ENCODE measurements at places on chromosomes 3 and 15. TPM values are rescaled to one million over a fixed set of nuclear protein-coding genes. Genes with fewer than 3 reads are reported as not detected.

CEP19 gene
- 0.92 TPM for total RNA-seq

SI gene
- not detected for total RNA-seq

PLXNB1 gene
- 4.3 TPM for total RNA-seq

PLSCR5 gene
- total RNA-seq = not detected

KPNA4 gene
- 81.7 TPM for total RNA-seq

RCN2 gene
- 24.1 TPM for total RNA-seq

ITGB5 gene
- 5.4 TPM for total RNA-seq

MAP6D1 gene
- total RNA-seq = 2.4 TPM

PEX5L gene
- total RNA-seq = not detected

SLC12A8 gene
- 0.61 TPM for total RNA-seq

POPDC2 gene
- 8.0 TPM for total RNA-seq

DUOXA2 gene
- total RNA-seq = not detected

CLDN16 gene
- not detected for total RNA-seq

PCOLCE2 gene
- not detected for total RNA-seq

EPHB3 gene
- not detected for total RNA-seq

PRSS50 gene
- total RNA-seq = 0.16 TPM

PLOD2 gene
- total RNA-seq = not detected

RLBP1 gene
- total RNA-seq = not detected

CHL1 gene
- total RNA-seq = not detected

NKTR gene
- 252 TPM for total RNA-seq

HYAL1 gene
- total RNA-seq = 1.2 TPM

RPL35A gene
- total RNA-seq = 693 TPM

LXN gene
- 3.9 TPM for total RNA-seq

MME gene
- not detected for total RNA-seq

LRIG1 gene
- total RNA-seq = 5.5 TPM

TIPARP gene
- total RNA-seq = 147 TPM

MCF2L2 gene
- 4.9 TPM for total RNA-seq

IGDCC3 gene
- not detected for total RNA-seq

ERC2 gene
- total RNA-seq = not detected

FAN1 gene
- 15.3 TPM for total RNA-seq

TRH gene
- not detected for total RNA-seq

GOLGA8J gene
- 6.0 TPM for total RNA-seq

PCYT1A gene
- total RNA-seq = 105 TPM

MST1R gene
- total RNA-seq = 1.6 TPM

ZNF654 gene
- total RNA-seq = 16.7 TPM

GRK7 gene
- total RNA-seq = 0.15 TPM

Measured in natural killer cell (primary cell).